ENCODE measurements at places on chromosomes 5 and 9. TPM values are rescaled to one million over a fixed set of nuclear protein-coding genes. Genes with fewer than 3 reads are reported as not detected.

ARL14EPL gene
- not detected for total RNA-seq

NR2F1 gene
- 30.9 TPM for total RNA-seq

IFNA13 gene
- total RNA-seq = not detected

KCNV2 gene
- 3.3 TPM for total RNA-seq

PDZD2 gene
- 1.6 TPM for total RNA-seq

SPRY4 gene
- total RNA-seq = 3.1 TPM

CD180 gene
- total RNA-seq = 0.07 TPM

ABL1 gene
- 23.5 TPM for total RNA-seq

WDR36 gene
- total RNA-seq = 22.2 TPM

IPPK gene
- 9.9 TPM for total RNA-seq

FAM200C gene
- 12.8 TPM for total RNA-seq

SMIM33 gene
- total RNA-seq = not detected

MAN2A1 gene
- total RNA-seq = 17.3 TPM

SLC9A3 gene
- total RNA-seq = 1.7 TPM

FGFR4 gene
- 0.88 TPM for total RNA-seq

PDGFRB gene
- total RNA-seq = 24.5 TPM

LHFPL2 gene
- 3.1 TPM for total RNA-seq

CDX1 gene
- total RNA-seq = 0.84 TPM

ACSL6 gene
- total RNA-seq = 26.5 TPM

FOXD4L3 gene
- 0.14 TPM for total RNA-seq
